Mesenchymal stem cell (in vitro differentiated cells and primary cell): ENCODE measurements at places on chromosomes 2 and 18.

DNA sequence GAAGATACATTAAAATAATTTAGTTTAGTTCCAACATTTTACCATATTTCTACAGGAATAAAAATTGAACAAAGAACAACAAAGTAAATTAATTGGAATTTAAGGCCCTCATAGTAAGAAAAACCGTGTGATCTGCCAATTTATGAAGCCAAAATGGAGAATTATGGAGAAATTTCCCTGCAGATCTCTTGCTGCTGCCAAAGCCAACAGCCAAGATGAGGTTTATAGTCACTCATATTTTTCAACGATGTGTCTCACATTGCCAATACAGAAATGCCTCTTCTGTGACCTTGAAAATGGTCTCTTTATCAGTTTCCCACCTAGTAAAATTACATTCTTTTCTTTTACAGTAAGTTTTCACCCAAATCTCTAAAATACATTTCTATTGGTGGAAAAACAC is 317.2 kb upstream of the FIGN start:
- no peak for DNase-seq

DNA sequence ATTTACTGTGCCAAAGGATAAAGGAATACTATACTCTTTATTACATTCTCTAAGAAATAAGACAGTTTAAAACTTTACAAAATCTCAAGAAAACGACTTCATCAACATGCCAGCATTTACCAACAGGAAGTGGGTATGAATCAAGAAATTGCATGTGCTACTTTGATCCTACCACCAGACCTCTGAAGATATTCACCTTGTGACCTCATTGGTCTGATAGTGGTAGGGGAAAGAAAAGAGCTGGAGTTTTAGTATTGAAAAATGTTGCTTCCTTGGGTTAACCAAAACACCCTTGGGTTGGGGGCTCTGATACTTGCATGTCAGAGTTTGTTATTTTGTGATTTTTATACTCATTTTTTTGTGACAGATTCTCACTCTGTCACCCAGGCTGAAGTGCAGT is 84.1 kb upstream of the LPIN2 start:
- DNase-seq = no peak

DNA sequence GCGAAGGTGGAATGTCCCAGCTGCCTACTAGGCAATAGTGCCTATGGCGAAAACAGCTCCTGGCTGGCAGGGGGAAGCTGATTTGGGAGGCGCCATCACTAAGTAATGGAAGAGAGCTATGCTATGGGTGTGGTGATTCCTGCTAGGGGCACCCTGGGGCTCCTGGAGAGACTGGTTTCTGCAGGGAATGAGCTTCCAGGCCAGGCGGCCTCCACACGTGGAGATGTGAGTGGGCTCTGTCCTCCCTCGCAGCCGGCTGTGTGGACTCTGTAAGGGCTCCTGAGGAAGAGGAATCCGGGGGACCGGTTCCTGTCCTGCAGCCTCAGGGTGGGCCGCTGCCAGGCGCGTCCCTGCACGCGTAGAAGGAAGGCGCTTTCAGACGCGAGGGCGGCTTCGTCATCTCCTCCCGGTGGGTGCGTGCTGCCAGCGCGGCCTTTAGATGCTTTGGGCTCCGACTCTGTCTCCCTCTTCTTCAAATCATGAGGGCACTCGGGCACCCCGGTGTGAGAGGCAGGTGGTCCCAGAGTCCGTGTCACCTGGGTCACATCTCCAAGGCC is 55.5 kb upstream of the ANKRD62 start:
- DNase-seq = no peak

DNA sequence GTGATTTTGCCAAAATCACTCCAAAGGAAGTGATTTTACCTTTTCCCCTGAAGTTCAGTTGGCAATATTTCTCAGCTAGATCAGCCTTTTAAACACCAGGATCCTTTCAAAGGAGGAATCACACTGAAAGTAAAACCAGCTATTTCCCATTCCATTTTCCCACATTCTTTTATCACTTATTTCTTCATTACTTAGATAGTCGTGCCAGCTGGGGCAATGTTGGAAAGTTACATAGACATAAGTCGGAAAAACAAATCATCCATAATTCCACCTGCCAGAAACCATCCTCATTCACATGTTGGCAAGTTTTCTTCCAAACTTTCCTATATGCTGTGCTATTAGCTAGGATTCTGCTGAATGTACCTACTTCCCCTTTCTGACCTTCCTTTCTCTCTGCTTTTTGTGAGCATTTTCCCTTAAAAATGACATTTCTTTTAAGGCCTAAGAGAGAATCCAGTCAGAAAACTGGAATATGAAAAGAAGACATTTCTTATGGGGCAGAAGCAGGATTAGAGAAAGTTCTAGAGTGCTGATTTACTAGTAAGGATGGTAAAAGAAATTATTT is 170.0 kb upstream of the STK17B start:
- no peak for DNase-seq

- DNase-seq = peak; percentile 51
These were observed 346.7 kb downstream of the RAD51AP2 start for GRCh38 chr2:17171446-17172049.

GRCh38 chr2:192398236-192398635 is 203.5 kb upstream of the TMEFF2 start:
- no peak for DNase-seq

DNA sequence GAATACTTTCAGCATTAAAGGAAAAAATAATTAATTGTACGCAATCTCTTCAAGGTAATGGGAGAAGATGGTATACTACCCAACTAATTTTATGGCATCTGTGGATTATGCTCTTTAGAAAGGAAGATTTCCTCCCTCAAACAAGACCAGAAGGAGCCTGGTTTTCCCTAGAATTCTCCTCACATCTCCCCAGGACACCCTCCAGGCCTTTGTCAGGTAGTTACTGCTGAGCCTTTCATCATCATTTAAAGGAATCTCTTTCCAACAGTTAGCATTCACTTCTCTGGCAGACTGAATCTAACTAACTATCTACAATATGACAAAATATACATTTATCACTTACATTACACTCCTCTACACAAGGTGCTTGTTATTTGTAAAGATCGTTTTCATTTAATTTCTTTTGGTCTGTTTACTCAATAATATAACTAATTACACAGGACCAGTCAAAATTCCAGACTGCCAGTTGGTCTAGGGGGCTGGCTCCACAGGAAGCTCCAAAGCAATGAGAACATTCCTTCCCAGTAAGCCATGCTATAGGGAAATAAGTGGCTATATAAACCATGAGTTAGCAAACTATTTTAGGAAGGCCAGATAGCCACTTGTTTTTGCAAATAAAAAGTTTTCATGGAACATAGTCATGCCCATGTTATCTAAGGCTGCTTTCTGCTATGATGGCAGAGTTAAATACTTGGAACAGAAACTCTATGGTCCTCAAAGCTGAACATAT is 19.1 kb downstream of the ZNF24 start:
- peak; percentile 74 for DNase-seq

- no peak for DNase-seq
These were observed 31.6 kb upstream of the MAP3K20 start for GRCh38 chr2:173043897-173044519.

DNA sequence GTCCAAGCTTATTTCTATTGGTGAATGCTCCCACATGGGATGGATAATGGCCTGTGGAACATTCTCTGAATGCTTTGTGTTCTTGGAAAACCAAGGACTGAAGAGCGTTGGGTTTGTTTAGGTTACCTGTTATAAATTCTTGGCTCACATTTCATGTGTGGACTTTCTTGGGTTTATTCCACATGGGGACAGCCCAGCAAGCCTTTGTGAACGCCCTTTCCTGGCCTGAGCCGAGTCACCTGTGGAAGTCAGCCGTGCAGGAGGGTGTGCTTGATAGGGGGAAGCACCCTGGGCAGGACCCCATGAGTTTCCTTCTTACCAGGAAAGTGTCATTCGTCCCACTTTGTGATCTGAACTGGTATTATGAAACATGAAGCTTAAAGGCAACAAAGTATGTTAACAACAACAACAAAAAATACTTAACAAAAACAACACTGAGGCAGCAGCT is 4.1 kb downstream of the RAB31 start:
- DNase-seq = no peak

GRCh38 chr2:54295911-54296310 is 39.9 kb upstream of the TSPYL6 start:
- peak; percentile 28 for DNase-seq

GRCh38 chr18:77030201-77030600 is 102.4 kb downstream of the MBP start:
- DNase-seq = no peak

DNA sequence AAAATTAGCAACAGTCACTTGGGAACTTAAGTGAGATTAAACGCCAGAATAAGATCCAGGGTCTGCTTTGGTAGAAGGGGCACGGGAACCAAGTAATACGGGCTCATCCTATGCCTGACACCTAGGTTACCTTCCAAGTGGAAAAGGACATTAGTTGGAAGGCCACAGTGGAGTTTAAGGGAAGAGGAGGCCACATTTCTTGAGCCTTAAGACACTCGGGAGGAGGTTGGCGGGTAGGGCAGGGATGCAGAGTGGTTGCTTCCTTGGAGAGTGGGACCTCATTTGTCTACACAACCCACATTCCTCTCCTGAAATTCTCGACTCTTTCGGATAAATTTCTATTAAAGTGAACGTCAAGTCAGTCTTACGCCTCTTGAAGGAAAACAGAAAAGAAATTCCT is 510 bp upstream of the DNAH6 start:
- DNase-seq = no peak

GRCh38 chr2:102027036-102027980 is 35.5 kb downstream of the IL1R2 start:
- DNase-seq = peak; percentile 89

- no peak for DNase-seq
These were observed 29.2 kb downstream of the ATP6V1C2 start for GRCh38 chr2:10750610-10751009.
